ENCODE measurements at places on chromosomes 5 and 9.

GRCh38 chr9:3863111-3863528, 337.3 kb upstream of the RFX3 start:
- peak; percentile 16 for DNase-seq

DNA sequence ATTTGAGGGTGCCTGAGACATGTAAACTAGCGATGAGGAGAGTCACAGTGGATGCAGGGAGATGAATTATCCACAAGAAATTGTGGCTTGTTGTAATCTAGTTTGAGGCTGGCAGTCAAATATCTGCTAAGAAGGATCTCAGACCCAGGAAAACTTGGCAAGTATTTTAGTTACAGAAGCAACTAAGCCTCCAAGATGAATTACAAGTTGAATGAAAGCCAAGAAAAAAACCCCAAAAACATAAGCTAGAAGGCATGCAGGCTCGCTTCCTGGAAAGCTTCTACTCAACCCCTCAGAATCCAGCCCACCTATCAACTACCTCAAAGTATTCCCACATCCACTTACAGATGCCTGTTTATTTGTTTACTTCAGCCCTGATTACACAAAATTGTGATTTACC, 696.9 kb downstream of the MAT2B start:
- DNase-seq = no peak

DNA sequence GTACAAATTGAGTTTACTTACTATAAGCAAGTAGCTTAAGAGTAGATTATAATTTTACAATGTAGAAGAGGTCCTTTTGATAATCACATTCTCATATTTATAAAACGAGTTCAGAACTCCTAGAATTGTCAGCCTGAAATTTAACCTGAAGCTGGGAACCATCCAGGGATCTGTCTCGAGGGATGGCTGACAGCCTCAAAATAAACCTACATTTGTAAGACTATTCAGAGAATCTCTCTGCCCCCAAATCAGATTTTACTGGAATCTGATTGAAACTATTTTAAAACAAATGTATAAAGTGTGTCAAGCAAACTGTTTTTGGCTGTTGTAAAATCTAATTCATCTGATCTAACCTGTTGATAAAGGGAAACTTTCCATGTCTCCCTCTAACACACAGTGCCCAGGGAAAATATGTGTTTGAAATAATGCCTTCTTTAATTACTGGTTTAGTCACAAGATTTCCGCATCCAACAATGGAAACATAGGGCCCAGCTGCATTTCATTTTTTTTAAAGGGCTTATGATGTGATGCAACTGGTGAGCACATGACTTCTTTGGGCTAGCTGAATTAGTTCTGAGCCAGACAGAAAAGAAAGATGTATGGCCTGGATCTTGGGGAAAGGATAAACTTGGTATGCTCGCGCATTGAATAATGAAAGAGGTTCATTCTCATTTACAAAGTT, 30.3 kb downstream of the SLC25A46 start:
- no peak for DNase-seq

DNA sequence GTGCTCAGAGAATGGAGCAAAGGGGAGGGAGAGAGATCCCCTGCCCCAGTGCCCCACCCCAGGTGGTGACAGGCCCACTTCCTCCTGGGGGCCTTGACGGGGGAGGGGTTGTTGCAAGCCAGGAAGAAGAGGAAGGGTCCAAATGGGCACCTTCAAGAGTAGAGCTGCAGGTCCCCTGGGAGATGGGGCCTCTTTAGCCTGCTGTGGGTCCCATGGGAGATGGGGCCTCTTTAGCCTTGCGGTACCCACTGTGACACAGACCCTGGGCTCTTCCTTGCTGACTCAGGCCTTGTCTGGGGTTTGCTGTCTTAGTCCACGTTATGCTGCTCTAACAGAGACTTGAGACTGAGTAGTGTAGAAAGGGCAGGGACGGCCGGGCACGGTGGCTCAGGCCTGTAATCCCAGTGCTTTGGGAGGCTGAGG, 9.6 kb upstream of the TOR4A start:
- DNase-seq = no peak

GRCh38 chr5:83362526-83362925, 109.0 kb upstream of the VCAN start:
- DNase-seq = no peak

- DNase-seq = no peak
These were observed 131.1 kb downstream of the TLE1 start for GRCh38 chr9:81558091-81558830.

DNA sequence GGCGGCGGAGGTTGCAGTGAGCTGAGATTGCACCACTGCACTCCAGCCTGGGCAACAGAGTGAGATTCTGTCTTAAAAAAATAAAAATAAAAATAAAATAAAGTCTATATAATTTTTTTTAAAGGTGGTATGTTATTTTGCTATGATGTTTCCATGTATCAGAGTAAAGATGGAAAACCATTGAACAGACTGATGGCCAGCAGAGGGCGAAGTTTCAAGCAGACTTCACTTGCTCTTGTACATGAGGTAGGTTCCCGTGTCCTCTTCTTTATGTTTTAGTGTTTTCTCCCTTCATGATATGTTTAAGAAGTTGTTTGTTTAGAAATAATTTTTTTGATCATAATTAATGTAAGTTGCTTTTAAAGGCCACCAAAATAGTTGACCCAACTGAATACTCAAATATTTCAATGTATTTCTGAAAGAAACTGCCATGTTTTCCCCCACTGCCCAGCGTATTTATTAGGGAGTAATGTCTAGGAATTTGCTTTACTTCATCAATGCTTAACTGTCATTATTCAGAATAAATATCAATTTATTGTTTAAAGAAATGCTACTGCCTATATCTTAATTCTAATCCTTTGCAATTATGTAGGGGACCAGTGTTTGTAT, 146.4 kb downstream of the HACD4 start:
- DNase-seq = peak; percentile 73

GRCh38 chr9:125556046-125556721, 150.8 kb downstream of the MAPKAP1 start:
- DNase-seq = no peak

GRCh38 chr9:126696401-126697145, 82.8 kb downstream of the LMX1B start:
- DNase-seq = no peak

DNA sequence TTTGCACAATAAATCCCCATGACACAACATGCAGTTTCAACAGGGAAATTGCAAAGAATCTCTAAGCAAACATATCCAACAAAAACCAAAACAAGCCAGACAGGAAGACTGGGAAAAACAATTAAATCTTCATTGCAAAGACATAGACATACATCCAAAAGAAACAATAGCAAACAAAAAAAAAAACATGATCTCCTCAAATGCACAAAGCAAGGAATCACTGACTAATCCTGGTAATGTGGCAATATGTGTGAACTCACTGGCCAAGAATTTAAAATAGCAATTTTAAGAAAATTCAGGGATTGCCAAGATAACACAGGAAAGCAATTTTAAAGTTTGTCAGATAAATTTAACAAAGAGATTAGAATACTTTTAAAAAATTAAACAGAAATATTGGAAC, 520.1 kb upstream of the SMC2 start:
- DNase-seq = no peak

- DNase-seq = no peak
These were observed 248.6 kb downstream of the RFX3 start for GRCh38 chr9:3277200-3277599.

DNA sequence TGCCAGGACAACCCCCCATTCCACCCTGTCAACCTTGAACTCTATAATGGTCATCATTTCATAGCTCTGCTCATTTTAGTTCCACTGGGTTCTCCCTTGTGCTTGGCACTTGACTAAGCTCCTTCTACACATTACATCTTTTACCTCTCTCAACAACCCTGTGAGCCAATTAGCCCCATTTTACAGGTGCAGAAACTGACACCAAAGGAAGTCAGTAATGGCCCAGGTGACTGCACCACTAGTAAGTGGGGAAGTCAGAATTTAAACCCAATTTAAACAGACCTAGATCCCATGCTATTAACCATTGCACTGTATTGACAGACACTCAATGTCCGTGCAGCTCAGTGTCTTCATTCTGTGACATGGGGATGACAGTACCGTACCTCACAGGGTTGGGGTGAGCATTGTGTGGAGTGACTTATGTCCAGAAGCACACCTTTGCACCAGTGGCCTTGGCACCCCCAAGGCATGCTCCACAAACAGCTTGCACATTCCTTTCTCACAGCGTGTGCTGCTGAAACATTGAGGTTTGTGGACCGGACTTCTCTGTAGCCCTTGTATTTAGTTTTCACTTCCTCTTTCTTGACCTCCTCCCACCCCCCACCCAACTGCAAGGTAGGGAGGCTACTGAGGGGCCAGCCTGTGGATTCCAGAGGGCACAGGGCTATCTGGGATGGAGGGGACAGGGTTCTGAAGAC, 23.1 kb downstream of the IRF1 start:
- DNase-seq = no peak

GRCh38 chr9:15157381-15157780, 149.6 kb downstream of the TTC39B start:
- DNase-seq = no peak

DNA sequence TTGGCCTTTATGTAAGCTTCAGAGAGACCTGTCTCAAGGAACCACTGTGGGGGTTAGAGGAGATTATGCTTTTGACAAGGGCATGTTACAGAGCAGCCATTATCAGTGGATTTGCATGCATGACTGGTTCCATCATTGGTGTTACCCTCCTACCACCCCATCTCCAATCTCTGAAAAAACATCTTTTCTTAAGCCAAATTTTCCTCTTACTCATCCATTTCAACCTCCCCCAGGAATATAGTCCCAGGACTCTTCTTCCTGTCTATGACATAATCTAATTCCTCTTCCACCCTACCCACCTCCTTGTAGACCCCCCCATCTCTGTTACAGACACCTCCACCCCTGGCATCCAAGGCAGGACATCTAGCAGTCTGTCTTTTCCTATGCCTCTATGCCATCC, 33.1 kb upstream of the ADRB2 start:
- DNase-seq = no peak

DNA sequence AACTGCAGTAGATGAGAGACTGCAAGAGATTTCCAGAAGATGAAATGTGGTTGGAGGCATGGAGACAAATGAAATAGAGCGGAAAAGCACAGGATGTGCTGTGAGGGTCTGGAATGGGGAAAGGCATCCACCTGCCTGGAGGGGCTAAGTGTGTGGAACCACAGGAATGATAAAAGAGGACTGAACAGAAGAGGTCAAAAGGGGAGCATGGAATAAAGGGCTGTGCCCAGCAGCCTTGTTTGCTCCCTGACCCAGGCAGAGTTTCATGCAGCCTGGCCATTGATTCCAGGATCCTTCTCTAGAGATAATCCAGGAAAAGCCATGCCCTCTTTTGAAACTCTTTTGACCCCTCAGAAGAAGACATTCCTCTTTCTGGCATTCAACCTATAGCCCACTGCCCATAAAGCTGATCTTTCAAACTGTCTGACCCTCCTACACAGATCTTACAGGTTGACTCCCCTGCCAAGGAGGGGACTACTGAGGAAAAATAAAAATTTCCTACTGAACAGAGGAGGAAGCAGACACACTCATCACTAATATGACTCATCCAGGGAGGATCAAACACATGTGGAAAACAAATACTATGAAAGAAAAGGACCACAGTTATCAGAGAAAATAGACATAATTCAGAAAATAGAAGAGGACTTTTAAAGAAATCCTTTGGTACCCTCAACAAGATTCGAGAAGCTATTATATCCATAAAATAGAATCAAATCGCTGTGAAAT, 273.5 kb upstream of the PCSK5 start:
- DNase-seq = no peak

DNA sequence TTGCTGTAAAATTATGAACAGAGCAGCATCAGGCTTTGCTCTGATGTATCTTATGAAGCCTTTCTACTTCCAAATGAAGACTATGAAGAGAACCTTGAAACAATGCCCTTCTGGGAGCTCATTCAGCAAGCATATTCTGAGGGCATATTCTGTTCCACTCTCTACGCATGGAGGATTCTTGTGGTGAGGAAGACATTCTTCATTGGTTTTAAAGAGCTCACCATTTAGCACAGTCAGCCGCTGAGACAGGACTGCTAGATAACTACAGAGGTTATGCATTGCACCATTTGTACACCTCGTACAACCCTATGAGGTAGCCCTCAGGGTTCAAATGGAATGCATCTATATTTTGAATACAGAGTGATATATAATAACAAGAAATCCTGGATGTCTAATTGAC, 61.0 kb downstream of the INVS start:
- DNase-seq = no peak

DNA sequence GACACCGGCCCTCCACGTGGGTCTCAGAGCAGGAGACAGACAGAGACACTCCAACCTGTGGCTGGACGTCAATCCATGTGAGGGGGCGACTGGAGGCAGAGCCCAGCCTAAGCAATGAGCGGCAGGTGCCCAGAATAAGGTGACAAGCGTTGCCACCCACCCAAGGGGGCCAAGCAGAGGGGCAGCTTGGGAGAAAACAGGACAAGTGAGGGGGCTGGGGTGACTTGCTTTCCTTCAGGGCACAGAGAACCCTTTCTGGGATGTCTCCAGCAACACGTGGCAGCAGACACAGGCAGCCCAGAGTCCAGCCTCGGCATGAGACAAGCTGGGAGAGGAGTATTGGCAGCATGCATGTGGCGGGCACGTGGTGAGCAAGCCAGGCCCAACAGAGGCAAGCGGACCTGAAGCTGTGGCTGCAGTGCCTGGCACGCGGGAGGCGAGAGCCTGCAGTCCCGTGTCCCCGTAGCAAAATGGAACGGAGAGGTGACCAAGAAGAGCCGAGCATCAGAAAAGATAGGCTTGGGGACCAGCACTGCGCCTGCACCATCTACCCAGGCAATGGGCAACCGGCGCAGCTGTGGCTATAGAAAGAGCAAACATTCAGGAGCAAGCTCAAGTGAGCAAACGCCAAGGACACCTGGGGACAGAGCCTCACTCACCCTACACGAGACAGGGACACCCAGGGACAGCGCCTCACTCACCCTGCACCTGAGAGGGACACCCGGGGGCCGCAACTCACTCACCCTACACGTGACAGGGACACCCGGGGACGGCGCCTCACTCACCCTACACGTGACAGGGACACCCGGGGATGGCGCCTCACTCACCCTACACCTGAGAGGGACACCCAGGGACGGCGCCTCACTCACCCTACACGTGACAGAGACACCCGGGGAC, 6.2 kb downstream of the TERT start:
- no peak for DNase-seq

- DNase-seq = no peak
These were observed 87.1 kb upstream of the CKMT2 start for GRCh38 chr5:81146031-81146430.

DNA sequence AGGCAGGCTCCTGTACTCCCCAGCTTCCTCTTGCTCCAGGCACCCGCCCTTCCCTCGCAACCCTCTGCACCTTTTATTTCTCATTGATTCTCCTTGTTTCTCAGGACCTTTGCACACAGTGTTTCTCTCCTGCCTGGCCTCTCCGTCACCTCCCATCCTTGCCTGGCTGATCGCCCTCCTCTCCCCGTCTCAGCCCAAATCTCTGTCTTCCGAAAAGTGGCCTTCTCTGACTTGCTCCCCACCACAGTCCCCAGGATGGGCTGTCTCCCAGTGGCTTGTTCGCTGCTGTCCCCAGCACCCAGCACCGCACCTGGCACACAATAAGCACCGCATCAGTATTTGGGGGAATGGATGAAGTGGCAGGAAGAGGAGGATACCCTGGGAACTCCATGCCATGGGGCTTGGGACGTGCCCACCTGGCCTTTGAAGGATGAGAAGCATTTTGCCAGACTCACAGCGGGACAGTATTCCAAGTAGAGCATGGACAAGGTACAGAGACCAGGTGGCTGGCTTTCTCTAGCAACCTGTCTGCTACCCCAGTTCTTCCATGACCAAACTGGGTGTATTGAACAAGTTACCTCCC, 62.5 kb downstream of the LMX1B start:
- no peak for DNase-seq

Data from inflammatory macrophage treated with lipopolysaccharide for 1 hour (primary cell).